ENCODE measurements at places on chromosomes 4 and X. TPM values are rescaled to one million over a fixed set of nuclear protein-coding genes. Genes with fewer than 3 reads are reported as not detected.

- DNase-seq = peak; percentile 83
These were observed at the start of gene MSX1 for GRCh38 chr4:4859325-4859798. TSS of gene MSX1 (plus strand) at chr4:4859665. CDS start at chr4:4859900, 235 bp downstream.

DNA sequence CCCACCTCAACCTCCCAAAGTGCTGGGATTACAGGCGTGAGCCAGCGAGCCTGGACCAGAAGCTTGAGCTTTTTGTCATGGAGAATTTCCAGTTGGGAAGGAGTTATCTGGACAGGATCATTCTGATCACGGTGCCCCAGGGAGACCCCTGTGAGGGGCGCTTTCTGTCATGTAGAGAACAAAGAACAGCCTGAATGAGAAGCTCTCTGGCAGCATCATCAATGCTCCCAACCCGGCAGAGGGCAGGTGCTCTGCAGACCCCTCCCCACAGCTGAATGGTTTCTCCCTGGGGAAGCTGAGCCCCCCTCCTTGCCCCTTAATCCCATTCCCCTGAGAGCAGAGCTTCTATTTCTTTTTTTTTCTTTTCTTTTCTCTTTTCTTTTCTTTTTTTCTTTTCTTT lies 7.3 kb upstream of the CSF2RA start:
- DNase-seq = no peak

DNA sequence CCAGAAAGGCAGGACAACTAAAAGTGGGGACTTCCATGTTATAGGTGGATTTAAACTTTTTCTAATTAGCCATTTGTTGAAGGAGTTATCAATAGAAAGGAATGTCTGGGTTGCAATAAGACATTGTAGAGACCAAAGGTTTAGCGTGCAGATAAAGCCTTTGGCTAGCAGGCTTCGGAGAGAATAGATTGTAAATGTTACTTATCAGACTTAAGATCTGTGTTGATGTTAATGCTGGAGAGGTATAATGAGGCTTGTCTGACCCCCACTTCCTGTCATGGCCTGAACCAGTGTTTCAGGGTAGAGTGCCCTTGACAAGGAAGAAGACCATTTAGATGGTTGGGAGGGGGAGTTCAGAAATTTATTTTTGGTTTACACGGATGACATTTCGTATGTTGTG lies 67.1 kb upstream of the SPIN4 start:
- DNase-seq = no peak

GRCh38 chrX:482702-483203 lies 96.0 kb upstream of the PPP2R3B start:
- peak; percentile 74 for DNase-seq

Gene PAGE1
- total RNA-seq = not detected

Gene F9
- not detected for total RNA-seq

Gene EMCN
- not detected for total RNA-seq

DNA sequence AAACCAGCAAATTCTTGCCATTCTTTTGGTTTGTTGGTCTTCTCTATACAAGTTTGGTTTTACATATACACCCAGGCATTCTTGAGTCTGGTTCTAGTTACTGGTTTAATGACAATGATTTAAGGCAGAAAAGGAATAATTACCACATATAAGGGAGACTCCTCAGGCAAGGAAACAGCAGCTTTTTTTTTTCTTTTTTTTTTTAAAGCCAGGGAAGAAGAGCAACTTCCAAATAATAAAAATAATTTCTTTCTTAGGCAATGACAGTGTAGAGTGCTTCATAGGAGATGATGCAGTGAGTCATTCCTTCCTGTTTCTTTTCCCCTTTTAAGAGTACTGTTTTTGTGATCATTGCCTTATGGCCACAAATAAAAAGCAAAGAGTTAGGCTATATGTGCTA lies 289.7 kb downstream of the DKK2 start:
- no peak for DNase-seq

DNA sequence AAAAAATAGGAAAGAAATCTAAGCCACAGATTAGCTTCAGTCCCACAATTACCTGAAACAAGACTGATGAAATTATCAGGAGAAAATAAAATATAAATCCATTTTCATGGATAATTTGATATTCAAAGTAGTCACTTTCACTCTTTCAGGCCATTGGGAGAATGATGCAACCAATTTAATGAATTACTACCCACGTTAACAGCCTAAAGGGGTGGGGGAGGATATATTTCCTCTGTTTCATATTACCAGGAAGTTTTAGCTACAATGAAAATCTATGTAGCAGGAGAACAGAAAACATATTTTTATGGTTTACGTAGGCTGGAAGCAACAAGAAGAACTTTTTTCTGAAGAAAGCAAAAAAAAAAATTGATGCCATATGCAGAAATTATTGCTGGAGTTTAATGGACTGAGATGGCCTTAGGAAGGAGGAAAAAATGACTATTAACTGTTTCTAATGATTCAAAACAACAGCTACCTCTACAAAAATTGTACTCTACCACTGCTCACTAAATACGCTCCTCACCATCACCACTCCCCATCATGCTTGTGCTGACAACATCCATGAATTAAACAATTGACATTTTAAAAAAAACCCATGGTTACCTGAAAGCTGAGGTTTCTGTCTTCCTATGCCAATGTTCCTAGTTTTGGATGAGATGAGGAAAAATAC lies 100.9 kb downstream of the CXXC4 start:
- DNase-seq = no peak

DNA sequence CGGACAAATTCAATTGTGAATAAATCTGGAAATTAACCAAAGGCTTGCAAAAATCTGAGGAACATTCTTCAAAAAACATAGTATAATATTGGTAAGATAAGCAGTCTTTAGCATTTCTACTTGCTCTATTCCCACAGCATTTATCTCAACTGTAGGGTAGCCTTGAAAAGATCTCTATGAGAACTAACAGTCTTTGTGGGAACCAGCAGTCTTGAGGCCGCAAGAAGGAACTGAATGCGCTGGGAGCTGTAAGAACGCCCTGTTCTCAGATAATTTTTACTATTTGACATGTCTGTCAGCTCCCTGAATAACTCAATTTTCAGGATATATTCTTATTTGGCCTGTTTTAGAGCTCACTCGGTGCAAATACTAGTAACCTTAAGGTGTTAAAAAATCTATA lies 519.3 kb upstream of the CXorf51A start:
- no peak for DNase-seq

GRCh38 chr4:153207567-153207966 lies 3.3 kb downstream of the TRIM2 start:
- peak; percentile 57 for DNase-seq

Gene CT55
- total RNA-seq = not detected

- DNase-seq = no peak
These were observed 243.1 kb upstream of the GPC4 start for GRCh38 chrX:133658293-133658911.

GRCh38 chr4:100095729-100096595 lies 94.3 kb downstream of the DDIT4L start:
- peak; percentile 74 for DNase-seq

- no peak for DNase-seq
These were observed 151.5 kb downstream of the PTTG2 start for GRCh38 chr4:38111717-38112116.

DNA sequence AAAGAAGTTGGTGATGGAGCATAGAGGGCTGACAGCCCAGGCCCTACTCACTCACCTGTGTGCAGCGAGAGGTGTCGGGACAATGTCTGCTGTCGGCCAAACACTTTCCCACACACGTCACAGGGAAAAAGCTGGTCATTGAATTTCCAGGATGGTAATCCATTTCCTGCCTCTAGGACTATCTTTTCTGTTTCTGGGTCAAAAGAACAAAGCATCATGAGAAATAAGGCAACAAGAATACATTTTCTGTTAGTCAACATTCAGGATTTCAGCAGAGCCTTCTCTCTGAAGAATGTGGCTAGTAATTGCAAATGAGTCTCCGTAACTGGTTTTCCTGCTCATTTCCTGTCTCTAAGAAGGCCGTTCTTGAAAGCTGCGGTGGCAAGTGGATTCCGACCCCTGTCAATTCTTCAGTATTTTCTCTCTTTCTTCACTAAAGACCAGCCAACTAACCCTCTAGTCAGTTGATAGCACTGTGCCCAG lies 99.4 kb downstream of the C4orf51 start:
- no peak for DNase-seq

DNA sequence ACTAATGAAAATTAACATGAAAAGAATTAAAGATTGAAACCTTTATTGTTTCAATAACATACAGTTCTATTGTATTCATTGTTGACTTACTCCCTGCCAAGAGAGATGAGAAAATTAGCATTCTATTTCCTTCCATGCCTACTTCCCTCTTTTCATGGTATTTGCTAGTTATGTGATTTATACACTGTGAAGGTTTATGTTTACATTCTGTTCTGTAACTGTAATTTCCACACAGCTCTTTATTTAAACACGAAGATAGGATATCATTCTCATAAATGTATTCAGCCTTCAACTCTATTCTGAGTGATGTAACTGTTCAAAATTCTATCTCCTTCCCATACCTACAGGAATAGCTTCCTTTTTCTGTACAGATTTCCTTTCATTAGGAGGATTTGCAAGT lies 6.6 kb downstream of the CCDC110 start:
- DNase-seq = no peak

- DNase-seq = no peak
These were observed 207.1 kb upstream of the PCDH18 start for GRCh38 chr4:137739391-137739790.

DNA sequence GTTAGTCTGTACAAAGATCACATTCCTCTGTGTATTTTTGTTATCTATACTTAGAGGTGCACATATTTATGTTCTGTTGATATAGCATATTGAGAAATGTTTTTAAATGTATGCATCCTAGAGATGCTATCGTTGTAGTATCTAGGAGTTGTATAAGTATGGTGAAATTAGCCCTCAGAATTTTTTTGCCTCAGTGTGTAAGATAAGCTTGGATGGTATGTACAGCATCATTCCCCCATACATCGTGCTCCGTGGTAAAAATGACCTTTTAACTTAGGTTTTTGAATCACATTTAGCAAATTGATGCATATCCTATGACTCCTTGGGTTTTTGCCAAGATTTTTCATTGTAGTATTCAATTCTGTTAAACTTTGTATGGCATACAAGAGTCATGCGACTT lies 113.5 kb downstream of the RPA4 start:
- no peak for DNase-seq

Gene RAB39B
- 0.68 TPM for total RNA-seq

Gene CHRNA9
- not detected for total RNA-seq

Gene NDUFC1
- total RNA-seq = 128 TPM

- no peak for DNase-seq
These were observed 40.9 kb upstream of the GYPA start for GRCh38 chr4:144181391-144181790.

GRCh38 chr4:154560824-154561231 lies 2.0 kb upstream of the FGB start:
- DNase-seq = peak; percentile 45

GRCh38 chr4:161444626-161445025 lies 719.2 kb downstream of the FSTL5 start:
- no peak for DNase-seq

DNA sequence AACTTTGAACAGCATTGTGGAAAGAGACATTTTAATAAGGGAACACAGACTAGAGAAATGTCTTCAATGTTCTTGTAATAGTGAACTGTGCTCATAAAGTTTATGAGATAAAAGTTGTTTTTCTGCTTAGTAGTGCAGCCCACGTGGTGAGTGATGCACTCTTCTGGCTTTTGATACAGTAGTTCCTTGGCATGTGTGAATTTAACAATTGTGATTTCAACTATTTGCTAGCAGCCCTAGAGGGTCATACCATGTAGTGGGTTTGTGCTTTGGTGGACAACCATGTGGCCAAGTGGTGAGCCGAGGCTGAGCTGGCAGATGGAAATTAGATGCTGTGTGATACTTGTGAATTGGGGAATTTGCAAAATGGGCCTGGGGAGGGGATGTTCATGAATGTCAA lies 116.2 kb upstream of the SLC4A4 start:
- DNase-seq = no peak

- no peak for DNase-seq
These were observed 318.9 kb upstream of the PPP1R2C start for GRCh38 chrX:43096830-43097229.

Gene ESX1
- total RNA-seq = not detected

Gene CXCL10
- not detected for total RNA-seq

DNA sequence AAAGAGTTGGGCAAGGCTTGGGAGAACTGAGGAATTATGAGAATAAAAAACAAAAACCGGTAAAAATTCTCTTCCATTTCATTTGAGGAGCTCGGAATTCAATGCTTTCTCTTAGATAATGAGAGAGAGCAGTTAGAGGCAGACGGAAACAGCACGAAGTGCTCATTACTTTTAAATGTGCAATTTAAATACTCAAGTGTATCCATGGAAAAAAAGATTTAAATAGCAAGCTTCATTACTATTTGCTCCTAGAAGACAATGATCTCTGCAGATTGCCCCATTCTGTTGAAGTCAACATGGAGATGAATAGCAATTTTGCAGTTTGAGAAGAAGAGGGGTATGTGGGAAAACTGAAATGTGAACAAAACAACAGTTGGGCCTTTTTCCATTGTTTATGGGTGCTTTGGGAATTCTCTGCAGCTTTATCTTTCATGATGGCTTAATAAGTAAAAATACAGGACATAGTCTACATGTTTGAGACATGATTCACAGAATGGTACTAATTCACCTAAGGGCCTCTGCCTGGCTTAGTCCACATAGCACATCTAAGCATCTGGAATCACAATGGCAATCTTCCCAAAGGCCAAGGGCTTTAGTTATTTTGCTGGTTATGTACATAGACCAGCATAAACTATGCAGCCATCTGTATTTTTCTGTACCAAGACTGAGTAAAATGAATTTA lies 512.7 kb upstream of the FAT1 start:
- peak; percentile 51 for DNase-seq

- no peak for DNase-seq
These were observed 303.1 kb upstream of the GIMD1 start for GRCh38 chr4:106671716-106672115.

- DNase-seq = no peak
These were observed 12.6 kb downstream of the SYN1 start for GRCh38 chrX:47607091-47607490.

DNA sequence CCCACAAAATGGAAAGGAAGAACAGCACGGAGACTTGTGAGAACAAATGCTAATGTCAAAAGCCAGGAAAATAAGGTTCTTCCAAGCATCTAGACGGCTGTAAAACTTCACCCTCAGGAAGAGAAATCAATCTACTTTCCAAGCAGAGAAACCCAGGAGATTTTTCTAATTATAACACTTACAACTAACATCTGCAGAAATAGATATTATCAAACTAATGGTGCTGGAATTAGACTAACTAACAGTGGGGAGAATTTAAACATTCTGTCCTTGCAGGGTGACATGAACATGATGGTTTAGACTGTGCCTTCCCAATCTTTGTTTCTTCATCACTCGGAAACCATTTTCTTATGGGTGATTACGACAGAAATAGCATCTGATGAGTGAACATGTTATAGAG lies 40.3 kb downstream of the SOD3 start:
- no peak for DNase-seq

DNA sequence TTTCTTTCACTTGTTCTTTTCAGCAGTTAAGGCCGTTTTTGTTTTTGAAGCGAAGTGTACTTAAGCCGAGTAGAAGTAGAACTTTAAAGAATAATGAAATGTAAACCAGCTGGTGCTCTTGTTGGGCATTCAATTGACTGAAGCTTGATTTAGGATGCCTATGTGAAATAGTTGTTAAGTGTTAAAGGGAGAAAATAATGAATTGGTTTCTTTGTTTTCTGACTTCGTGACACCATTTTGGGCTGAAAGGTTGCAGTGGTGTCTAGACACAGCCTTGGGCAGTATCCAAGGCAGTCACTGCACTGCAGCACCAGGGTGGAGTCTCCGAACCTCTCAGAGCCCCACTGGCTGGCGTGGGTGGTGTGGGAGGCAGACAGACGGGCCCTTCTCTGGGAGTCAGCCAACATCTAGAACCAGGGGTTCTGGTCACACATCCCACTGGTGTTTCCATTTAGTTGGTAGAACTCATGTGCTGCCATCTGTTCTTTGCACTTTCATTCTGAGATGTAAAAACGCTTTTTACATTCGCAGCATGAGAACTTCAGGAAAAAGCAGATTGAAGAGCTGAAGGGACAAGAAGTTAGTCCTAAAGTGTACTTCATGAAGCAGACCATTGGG lies 3.5 kb downstream of the UCHL1 start:
- no peak for DNase-seq

All from Caki2 (cell line).